Panc1 (cell line): ENCODE measurements at places on chromosomes 3 and 15. TPM values are rescaled to one million over a fixed set of nuclear protein-coding genes. Genes with fewer than 3 reads are reported as not detected.

RFX7 gene
- total RNA-seq = 24.2 TPM

SERINC4 gene
- total RNA-seq = not detected

BCHE gene
- 1.5 TPM for total RNA-seq

TMEM108 gene
- total RNA-seq = 0.41 TPM

MYL3 gene
- not detected for total RNA-seq

C3orf85 gene
- total RNA-seq = not detected

GABRB3 gene
- total RNA-seq = 0.13 TPM

CCR9 gene
- total RNA-seq = not detected

ILDR1 gene
- total RNA-seq = not detected

DNA sequence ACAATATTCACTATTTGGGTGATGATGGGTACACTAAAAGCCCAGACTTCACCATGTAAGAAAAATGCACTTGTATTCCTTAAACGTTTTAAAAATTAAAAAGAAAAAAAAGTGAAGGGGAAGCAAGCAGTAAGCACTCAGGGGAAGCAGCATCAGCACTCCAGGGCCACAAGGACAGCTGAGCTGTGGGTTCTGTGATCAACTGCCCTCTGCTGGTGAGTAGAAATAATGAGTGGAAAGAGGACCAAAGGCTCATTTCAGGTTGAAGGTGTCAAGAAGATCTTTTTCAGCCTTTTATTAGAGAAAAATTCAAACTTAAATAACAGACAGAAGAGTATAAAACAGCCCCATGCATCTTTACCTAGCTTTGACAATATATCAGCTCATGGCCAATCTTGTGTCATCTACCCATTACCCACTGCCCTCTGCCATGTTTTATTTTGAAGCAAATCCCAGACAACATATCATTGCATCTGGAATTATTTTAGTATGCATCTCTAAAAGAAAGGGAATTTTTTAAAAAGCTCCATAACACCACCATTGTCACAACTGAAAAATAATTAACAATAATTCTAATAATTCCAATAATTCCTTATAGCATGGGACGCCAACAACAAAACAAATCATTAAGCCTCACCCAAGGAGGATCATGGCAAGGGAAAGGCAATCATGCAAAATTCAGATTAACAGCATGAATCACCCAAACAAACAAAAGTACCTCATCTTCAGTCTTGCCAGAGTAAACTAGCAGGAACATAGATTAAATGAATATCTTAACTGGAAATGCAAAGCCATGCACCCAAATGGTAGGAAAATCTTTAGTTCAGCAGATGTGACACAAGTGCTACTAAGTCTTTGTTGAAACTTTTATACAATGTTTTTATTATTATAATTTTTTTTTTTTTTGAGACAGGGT lies 42.5 kb downstream of the TAMM41 start:
- DNase-seq = peak; percentile 18

- no peak for DNase-seq
These were observed 107.7 kb downstream of the CHCHD4 start for GRCh38 chr3:14016900-14017475.

GRCh38 chr3:16313886-16314645 lies 49.1 kb downstream of the OXNAD1 start:
- DNase-seq = no peak

DNA sequence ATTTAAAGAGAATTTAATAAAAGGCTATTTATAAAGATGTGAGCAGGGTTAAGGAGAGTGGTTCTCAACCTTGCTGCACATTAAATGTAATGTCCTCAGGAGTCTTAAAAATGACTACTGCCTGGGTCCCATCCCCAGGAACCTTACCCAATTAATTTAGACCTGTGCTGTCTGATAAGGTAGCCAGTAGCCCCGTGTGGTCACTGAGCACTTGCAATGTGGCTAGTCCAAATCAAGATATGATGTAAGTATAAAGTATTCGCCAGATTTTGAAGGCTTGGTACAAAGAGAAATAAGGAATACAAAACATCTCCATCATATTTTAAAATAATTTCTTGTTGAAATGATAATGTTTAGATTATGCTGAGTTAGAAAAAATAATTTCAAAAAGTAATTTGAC lies 343.3 kb upstream of the PPP2R3A start:
- DNase-seq = no peak

DNA sequence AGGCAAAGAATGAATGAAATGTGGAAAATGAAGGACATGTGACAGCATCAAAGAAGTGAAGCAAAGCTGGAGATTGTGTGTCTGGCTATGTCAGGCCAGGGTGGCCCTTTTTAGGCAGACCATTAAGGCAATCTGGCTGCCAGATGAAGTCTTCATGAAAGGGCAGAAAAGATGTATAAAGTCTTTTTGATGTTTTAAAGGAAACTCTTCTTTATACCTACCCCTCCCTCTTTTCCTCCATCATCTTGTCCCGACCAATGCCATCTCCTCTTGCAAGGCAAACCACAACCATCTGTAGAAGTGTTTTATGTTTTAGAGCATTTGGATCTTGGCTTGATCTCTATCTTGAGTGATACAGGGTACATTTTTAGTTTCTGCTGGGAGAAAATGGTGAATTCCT lies 259.2 kb downstream of the LSAMP start:
- DNase-seq = no peak

- DNase-seq = no peak
These were observed 372.3 kb downstream of the SV2B start for GRCh38 chr15:91472316-91472756.

DNA sequence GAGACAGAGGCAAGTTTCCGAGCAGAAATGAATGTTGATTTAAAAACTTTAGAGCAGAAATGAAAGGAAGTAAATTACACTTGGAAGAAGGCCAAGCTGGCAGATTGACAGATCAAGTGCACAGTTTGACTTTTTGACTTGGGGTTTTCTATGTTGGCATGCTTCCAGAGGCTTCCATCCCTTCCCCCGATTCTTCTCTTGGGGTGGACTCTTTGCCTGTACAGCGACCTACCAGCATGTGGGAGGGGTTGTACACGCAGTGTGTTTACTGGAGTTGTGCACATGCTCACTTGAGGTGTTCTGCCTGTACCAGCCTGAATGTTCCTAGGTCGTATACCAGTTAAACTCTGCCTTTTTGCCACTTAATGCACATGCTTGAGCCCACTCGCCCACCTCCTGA lies 701.5 kb upstream of the GBE1 start:
- DNase-seq = no peak

- DNase-seq = no peak
These were observed 52.3 kb upstream of the PIAS1 start for GRCh38 chr15:68001811-68002210.

GRCh38 chr3:176814285-176814684 lies 383.0 kb downstream of the TBL1XR1 start:
- peak; percentile 12 for DNase-seq
